ENCODE measurements at places on chromosomes 3 and 15. TPM values are rescaled to one million over a fixed set of nuclear protein-coding genes. Genes with fewer than 3 reads are reported as not detected.

DNA sequence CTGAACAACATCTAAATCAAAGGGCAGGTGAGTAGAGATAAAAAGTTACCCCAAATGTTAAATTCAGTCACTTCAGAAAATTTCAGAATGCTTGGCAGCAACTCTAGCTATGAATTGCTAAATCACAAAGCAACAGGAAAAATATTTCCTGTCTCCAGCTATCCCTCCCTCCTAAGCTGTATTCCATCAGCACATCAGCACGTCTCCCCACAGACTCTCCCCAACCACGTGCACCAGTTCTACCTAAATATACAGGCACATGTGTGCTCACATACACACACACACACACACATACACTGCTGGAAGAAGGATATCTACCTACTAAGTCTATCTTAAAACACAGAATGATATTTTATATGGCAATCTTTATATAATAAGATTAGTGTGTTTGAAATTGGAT is 177.1 kb upstream of the ARHGEF26 start:
- no peaks in the 10 kb centered on the region for H3K4me1 ChIP-seq
- H3K4me3 ChIP-seq = no peak overlapping the region
- H3K36me3 ChIP-seq = no peaks in the 10 kb centered on the region
- H3K27me3 ChIP-seq = no peaks in the 10 kb centered on the region
- DNase-seq = no peak

DNA sequence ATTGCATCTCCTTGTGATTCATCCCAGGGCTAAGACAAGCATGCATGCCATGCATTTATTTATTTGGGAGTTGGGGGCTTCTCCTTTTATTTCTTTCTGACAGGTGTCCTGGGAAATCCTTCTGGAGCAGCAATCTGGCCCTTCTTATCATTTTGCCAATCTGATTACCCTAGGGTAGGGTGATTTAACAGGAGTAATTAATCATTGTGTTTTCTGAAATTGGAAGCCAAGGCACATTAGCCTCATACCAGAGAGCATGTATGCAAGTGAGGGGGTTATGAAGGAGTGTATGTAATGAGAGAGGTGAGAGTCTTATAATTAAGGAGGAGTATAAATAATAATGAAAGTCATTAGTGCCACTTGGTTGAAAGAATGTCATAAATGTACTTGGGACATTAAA is 37.4 kb upstream of the ARPP21 start:
- H3K4me1 ChIP-seq = no peaks in the 10 kb centered on the region
- no peak overlapping the region for H3K27ac ChIP-seq
- no peak overlapping the region for H3K4me3 ChIP-seq
- no peak for DNase-seq
- H3K27me3 ChIP-seq = no peaks in the 10 kb centered on the region
- no peaks in the 10 kb centered on the region for H3K36me3 ChIP-seq

Gene ANKRD34C
- total RNA-seq = not detected

DNA sequence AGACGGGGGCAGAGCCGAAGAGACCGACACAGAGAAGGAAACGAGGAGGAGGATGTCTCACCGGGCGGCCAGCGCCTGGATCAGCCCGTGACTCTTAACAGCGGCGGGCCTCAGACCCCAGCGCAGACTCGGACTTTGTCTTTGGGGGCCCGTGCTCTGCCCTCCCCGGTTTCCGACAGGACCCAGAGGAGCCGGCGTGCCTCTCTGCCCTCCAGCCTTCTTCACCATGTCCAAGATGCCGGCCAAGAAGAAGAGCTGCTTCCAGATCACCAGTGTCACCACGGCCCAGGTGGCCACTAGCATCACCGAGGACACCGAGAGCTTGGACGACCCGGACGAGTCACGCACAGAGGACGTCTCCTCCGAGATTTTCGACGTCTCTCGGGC is 1.0 kb downstream of the TSC22D2 start:
- H3K27me3 ChIP-seq = no peaks in the 10 kb centered on the region
- no peaks in the 10 kb centered on the region for H3K36me3 ChIP-seq
- peak overlapping the region; percentile 94 for H3K4me3 ChIP-seq

Gene CTDSPL2
- total RNA-seq = 37.8 TPM

GRCh38 chr3:114697401-114697800 is 403.6 kb downstream of the TIGIT start:
- no peaks in the 10 kb centered on the region for H3K36me3 ChIP-seq
- H3K4me3 ChIP-seq = no peak overlapping the region
- no peak overlapping the region for H3K27ac ChIP-seq
- no peaks in the 10 kb centered on the region for H3K27me3 ChIP-seq
- DNase-seq = no peak

- no peaks in the 10 kb centered on the region for H3K27me3 ChIP-seq
- H3K36me3 ChIP-seq = no peaks in the 10 kb centered on the region
- DNase-seq = no peak
- no peak overlapping the region for H3K27ac ChIP-seq
- H3K4me1 ChIP-seq = no peaks in the 10 kb centered on the region
Measured at GRCh38 chr3:196843435-196844110, 24.1 kb upstream of the SENP5 start.

Gene U2SURP
- total RNA-seq = 97.7 TPM

- H3K27ac ChIP-seq = no peak overlapping the region
- no peaks in the 10 kb centered on the region for H3K36me3 ChIP-seq
- no peak for DNase-seq
- H3K27me3 ChIP-seq = no peaks in the 10 kb centered on the region
- no peak overlapping the region for H3K4me3 ChIP-seq
Measured at GRCh38 chr15:75631935-75632334, 6.4 kb upstream of the SNUPN start.

DNA sequence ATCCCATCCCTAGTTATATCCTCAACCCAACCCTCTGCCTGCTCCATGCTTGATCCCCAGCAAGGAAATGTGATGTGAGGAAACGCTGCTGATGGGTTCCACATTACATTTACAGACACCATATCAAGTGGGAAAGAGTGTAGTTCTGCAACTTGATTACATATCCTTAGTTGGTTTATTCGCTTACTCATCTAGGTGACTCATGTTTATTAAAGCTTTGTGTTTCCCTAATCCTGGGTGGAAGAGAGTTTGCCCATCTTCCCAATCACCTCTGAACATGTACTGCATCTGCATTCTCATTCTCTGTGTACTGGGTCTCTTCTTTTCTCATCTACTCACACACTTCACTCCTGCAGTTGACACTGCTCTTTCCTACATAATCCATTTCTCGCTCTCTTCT is 91.7 kb upstream of the PDZRN3 start:
- no peak for DNase-seq
- H3K27me3 ChIP-seq = no peaks in the 10 kb centered on the region
- no peaks in the 10 kb centered on the region for H3K36me3 ChIP-seq
- no peaks in the 10 kb centered on the region for H3K4me1 ChIP-seq

Gene LPP
- total RNA-seq = 233 TPM

Gene NCKIPSD
- total RNA-seq = 31.2 TPM

DNA sequence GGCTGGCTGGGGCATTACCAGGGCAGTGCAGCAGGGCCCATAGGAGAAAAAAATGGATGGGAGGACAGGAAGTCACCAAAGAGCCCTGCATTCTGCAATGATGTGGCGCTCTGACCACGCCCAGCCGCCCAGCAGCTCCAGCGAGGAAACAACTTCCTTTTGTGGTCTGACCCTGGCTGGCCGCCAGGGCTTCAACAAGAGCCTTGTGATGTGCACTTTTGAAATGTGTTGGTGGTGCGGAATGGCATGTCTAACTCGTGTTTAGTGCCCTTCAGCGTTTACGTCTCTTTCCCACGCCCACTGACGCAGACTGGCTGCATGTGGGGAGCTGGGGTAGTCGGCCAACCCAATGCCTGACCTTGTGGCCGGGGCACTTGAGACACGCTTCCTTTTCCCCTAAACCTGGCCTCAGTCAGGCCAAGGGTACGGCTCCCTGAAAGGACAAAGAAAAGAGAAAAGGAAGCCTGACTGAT is 81.9 kb upstream of the CTNNB1 start:
- no peak overlapping the region for H3K4me3 ChIP-seq
- peak; percentile 33 for DNase-seq
- no peak overlapping the region for H3K27ac ChIP-seq
- no peaks in the 10 kb centered on the region for H3K4me1 ChIP-seq
- no peaks in the 10 kb centered on the region for H3K27me3 ChIP-seq

DNA sequence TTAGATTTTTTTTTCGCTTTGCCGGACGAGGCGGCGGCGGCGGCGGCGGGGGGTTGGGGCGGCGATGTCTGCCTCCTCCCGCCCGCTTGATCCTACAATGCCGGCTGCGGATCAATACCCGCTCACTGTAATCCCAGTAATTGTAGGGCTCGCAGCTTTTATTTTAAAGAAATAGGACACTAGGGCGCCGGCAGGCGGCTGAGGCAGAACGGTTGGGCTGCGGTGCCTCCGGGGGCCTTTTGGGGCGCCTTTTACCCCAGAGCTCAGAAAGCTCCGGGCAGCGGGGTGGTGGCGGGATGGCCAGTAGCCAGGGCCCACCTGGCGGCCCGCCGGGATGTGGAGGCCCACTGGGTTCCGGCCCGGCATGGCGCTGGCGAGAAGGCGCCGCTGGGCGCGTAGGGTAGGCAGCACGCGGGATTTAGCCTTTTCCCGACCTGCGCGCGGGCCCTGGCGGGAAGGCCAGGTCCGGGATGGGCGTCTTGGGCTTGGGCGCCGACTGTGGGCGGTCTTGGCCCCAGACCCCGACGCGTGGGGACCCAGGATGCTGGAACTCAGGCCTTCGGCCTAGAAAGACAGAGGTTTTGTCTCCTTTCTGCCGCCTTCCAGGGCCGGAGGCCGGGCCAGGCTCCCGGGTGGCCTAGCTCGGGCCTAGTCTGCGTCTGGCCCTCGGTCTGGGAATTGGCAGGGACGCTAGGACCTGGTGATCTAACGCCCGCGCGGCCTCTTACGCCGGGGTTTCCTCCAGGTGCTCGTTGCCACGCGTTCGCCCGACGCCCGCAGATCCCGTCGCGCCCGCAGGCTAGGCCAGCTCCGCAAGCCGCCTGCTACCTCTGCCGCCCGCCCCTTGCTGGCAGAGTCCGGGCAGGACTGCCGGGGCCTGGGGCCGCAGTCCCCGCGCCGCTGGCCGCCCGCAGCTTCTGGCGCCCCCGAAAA is 15.5 kb upstream of the ONECUT1 start:
- peak; percentile 38 for DNase-seq
- peaks cover 69% of the 10 kb centered on the region for H3K27me3 ChIP-seq
- no peaks in the 10 kb centered on the region for H3K36me3 ChIP-seq
- no peak overlapping the region for H3K4me3 ChIP-seq

GRCh38 chr15:62254137-62254934 is 89.3 kb upstream of the C2CD4B start:
- peak; percentile 87 for DNase-seq
- H3K4me1 ChIP-seq = no peaks in the 10 kb centered on the region
- H3K36me3 ChIP-seq = no peaks in the 10 kb centered on the region
- no peak overlapping the region for H3K27ac ChIP-seq

Gene SRGAP3
- total RNA-seq = 24.3 TPM

DNA sequence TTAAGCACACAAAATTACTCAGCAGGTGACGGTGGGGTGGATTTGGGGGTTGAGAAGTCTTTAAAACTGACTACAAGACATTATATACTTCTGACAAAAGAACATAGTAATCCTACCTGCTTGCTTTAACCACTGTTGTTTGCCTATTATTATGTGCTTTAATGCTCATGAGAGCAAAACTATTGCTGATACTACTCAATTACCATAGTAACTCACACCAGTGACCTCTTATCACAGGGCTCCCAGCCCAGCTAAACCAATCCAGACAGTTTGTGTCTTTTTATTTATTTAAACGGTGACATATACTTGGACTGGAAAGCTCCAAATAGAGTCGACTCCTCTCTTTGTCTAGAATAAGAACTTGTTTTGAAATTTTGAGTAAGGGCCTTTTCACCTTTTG is 42.8 kb upstream of the FEZF2 start:
- H3K27me3 ChIP-seq = no peaks in the 10 kb centered on the region
- DNase-seq = no peak
- no peaks in the 10 kb centered on the region for H3K4me1 ChIP-seq
- no peaks in the 10 kb centered on the region for H3K36me3 ChIP-seq
- H3K4me3 ChIP-seq = no peak overlapping the region
- H3K27ac ChIP-seq = no peak overlapping the region

- no peaks in the 10 kb centered on the region for H3K4me1 ChIP-seq
- H3K27me3 ChIP-seq = no peaks in the 10 kb centered on the region
- no peaks in the 10 kb centered on the region for H3K36me3 ChIP-seq
- no peak overlapping the region for H3K4me3 ChIP-seq
Measured at GRCh38 chr15:28861031-28861534, 12.6 kb upstream of the GOLGA6L7 start.

DNA sequence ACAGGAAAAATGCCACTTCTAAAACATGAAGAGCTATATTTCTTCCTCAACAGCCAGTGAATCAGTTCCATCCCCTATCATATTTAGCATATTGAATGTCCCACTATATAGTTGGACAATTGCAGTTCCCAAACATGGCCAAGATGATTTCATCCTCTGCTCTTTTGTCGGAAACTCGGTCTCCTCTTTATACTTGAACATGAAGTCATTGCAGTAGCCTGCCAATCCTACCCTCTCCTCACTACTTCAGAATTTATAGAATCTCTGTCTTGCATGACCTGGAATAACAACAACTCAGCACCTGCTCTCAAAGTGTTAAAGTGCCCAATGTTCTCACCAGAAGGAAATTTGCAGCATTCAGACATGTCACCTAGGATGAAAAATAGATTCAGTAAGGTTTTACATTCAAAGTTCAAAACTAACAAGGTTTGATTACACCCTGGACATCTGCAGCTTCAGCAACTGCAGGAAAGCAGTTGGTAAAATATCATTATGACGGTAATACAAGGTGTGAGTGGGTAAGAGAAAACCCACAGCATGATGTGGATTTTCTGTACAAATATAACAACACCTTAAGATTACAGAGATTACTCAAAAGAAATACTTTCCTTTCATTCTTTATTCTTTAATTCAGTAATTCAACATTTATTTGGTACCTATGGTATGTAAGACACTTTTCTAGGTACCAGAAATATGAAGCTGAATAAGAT is 52.5 kb downstream of the TP63 start:
- no peak for DNase-seq
- no peaks in the 10 kb centered on the region for H3K36me3 ChIP-seq
- H3K27me3 ChIP-seq = no peaks in the 10 kb centered on the region
- no peaks in the 10 kb centered on the region for H3K4me1 ChIP-seq
- no peak overlapping the region for H3K4me3 ChIP-seq
- no peak overlapping the region for H3K27ac ChIP-seq

DNA sequence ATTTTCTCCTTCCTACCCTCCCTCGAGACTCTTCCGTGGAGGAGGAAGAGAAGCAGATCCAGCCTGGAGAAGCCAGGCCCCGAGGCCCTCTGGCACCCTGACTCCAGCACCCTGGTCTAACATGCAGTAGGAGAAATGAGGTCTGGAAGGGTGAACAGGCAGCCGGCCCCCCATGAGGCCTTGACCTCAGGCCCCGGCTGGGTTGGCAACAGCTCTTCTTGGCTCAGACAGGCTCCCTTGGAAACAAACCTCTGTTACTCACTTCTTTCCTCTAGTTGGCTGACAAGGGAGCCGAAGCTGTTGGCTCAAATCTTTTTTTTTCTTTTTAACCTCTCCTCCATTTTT is 73.4 kb downstream of the CPN2 start:
- no peak for DNase-seq
- H3K4me3 ChIP-seq = no peak overlapping the region
- H3K4me1 ChIP-seq = no peaks in the 10 kb centered on the region
- no peaks in the 10 kb centered on the region for H3K27me3 ChIP-seq
- no peaks in the 10 kb centered on the region for H3K36me3 ChIP-seq
- H3K27ac ChIP-seq = peak overlapping the region; percentile 40

- no peaks in the 10 kb centered on the region for H3K4me1 ChIP-seq
- DNase-seq = no peak
- no peaks in the 10 kb centered on the region for H3K36me3 ChIP-seq
- no peak overlapping the region for H3K27ac ChIP-seq
Measured at GRCh38 chr3:115876876-115877614, 253.7 kb downstream of the GAP43 start.

- DNase-seq = no peak
- H3K4me1 ChIP-seq = no peaks in the 10 kb centered on the region
- no peaks in the 10 kb centered on the region for H3K36me3 ChIP-seq
- H3K4me3 ChIP-seq = no peak overlapping the region
Measured at GRCh38 chr3:130342821-130343661, 2.4 kb upstream of the COL6A5 start.

Data from kidney (tissue), 22 donors.